LHCN-M2 (cell line): ENCODE measurements at places on chromosomes 2 and 18. TPM values are rescaled to one million over a fixed set of nuclear protein-coding genes. Genes with fewer than 3 reads are reported as not detected.

- no peak for DNase-seq
These were observed 180.7 kb downstream of the BABAM2 start for GRCh38 chr2:28071221-28071620.

GRCh38 chr18:33291539-33291938, 149.0 kb downstream of the CCDC178 start:
- DNase-seq, result no peak

- DNase-seq, result peak; percentile 29
These were observed 37.9 kb downstream of the GALNT1 start for GRCh38 chr18:35619464-35619863.

- no peak for DNase-seq
These were observed 511.2 kb downstream of the DCDC2C start for GRCh38 chr2:4214444-4215205.

- DNase-seq, result no peak
These were observed 38.3 kb upstream of the RALBP1 start for GRCh38 chr18:9437021-9437437.

Gene NAGK
- total RNA-seq, result 124 TPM in 2 replicates

DNA sequence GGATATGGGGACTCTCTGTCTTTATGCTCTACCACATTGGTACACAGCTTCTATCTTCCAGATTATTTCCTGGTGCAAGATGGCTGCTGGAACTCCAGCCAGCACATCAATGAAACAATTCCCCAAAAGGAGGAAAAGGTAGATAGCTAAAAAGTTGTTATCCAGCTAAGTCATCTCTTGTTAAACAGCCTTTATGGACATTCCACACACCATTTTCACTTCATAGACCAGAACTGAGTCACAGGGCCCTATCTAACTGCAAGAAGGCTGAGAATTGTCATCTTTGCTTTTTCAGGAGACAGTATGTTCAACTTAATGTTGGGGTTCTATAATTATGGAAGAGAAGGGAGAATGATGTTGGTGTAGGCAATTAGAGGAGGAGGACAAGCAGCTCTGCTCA, 133.3 kb upstream of the NOSTRIN start:
- DNase-seq, result no peak

DNA sequence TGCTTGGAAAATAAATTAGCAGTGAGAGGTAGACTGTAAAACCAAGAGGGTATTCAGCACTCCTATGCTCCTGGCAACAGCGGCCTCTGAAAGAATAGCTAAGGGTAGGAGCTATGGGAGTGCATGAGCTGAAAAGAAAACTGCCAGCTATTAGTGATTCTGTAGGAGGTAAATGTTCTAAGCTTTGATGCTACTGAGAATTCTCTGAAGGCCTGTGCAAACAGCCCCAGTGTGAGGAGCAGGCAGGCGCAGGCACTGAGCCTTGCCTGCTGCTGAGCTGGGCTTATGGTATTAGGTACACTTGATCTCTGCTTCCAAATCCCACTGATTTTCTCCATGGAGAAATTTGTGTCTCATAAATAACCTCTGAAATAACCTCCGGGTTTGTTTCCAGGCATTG, 86.7 kb downstream of the NYAP2 start:
- DNase-seq, result no peak

Gene EDAR
- not detected in 2 replicates for total RNA-seq

DNA sequence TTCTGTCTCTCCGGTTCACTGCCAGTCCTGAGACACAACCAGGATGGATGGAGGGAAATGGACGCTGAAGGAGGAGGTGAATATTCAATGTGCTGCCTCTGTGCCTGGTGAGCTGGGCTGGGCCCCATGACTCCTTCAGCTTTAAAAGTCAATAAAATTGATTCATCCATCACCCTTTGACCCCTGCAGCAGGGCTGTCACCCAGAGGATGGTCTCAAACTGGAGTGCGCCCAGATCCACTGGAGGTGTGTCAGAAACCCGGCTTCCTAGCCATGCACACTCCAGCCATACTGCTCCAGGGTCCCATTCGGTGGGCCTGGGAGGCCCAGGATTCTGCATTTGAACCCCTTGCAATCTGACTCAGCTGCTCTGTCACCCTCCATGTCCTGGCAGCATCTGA, 94.1 kb upstream of the BOD1L2 start:
- DNase-seq, result no peak

DNA sequence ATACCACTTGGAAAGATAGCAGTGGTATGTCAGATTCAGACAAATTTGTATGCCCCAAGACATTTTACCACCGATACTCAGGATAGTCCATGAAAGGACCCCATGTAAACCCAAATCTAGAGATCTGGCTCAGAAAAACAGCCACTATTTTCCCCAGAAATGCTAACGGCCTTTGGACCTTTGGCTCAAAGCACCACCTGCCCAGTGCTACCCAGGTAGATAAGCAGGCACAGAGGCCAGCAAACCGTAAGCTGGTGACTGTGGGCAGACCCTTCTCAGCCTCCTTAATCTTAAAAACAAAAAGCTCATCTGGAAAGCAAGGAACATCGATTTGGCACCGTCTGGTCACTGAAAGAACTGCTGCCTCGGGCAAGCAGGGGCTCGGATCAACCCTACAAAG, 61.4 kb upstream of the GREB1L start:
- no peak for DNase-seq

Gene ACADL
- not detected in 2 replicates for total RNA-seq

Gene COL3A1
- total RNA-seq, result 569 and 602 TPM in 2 replicates

GRCh38 chr2:128812183-128812940, 493.7 kb upstream of the HS6ST1 start:
- DNase-seq, result no peak

- DNase-seq, result no peak
These were observed 15.2 kb downstream of the EN1 start for GRCh38 chr2:118832071-118832790.

- peak; percentile 58 for DNase-seq
These were observed 7.8 kb upstream of the ETAA1 start for GRCh38 chr2:67389286-67389685.

- DNase-seq, result no peak
These were observed 53.0 kb upstream of the LGALSL start for GRCh38 chr2:64400733-64401528.

Gene AGXT
- total RNA-seq, result not detected in 2 replicates

Gene C2orf15
- total RNA-seq, result not detected in 2 replicates

- no peak for DNase-seq
These were observed 786.3 kb upstream of the FSHR start for GRCh38 chr2:49940626-49941025.

Gene KCNG3
- total RNA-seq, result not detected in 2 replicates

Gene CXCR1
- total RNA-seq, result not detected in 2 replicates

DNA sequence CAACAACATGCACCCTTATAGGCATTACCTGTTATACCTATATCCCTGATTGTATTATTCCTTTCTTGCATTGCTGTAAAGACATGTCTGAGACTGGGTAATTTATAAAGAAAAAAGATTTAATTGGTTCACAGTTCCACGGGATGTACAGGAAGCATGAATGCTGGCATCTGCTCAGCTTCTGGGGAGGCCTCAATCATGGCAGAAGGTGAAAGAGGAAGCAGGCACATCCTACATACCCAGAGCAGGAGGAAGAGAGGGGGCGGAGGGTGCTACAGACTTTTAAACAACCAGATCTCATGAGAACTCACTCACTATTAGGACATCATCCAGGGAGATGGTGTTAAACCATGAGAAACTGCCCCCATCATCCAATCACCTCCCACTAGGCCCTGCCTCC, 191.7 kb upstream of the SPHKAP start:
- DNase-seq, result no peak

Gene ZNF521
- 10.6 and 19.7 TPM in 2 replicates for total RNA-seq

Gene RTN4
- total RNA-seq, result 547 and 585 TPM in 2 replicates

Gene CDCA7
- total RNA-seq, result 14.1 and 16.3 TPM in 2 replicates

- no peak for DNase-seq
These were observed 22.2 kb downstream of the KCNG2 start for GRCh38 chr18:79819968-79820351.

DNA sequence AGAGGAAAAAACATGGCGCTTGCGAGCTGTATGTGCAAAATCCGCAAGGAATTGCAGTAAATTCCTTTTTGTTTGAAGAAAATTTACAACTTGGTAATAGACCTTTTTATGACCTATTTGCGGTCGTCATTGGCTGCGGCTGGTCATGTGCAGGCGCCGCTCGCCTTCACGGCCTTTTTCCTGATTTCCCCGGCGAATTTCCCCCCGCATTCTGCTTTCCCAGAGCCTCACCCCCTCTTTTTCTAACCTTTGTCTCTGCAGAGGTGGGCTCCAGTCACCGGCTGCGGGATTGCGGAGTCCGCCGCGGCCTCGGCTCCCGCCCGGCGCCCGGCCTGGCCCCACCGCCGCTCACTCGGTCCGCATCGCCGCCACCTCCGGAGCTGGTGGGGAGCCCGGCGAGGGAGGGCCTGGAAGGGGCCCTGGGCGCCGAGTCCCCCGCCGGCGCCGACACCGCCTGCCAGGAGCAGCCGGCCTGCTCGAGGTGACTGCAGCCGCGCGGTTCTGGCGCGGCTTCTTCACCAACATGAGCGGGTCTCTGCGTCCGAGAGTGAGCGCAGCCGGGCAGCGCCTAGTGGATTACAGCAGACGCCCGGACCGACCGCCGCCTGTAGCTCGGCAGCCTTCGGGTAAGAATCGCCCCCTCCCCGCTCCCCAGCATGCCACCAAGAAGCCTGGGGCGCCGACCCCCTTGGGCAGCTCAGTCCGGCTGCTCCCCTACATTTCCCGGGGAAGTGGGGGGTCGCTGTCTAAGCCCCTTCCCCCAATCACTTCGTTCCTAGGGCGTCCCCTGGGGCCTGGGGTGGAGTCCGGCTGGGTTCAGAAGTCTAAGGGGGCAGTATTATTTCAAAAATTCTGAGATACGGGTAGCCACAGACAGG, 7.1 kb downstream of the HOXD8 start:
- no peak for DNase-seq

- DNase-seq, result no peak
These were observed 419.6 kb downstream of the DLGAP1 start for GRCh38 chr18:4035521-4035920.

Gene KCNK3
- 0.32 TPM in 1 of 2 replicates, not detected in the other for total RNA-seq

Gene TUBA4B
- not detected in 2 replicates for total RNA-seq

DNA sequence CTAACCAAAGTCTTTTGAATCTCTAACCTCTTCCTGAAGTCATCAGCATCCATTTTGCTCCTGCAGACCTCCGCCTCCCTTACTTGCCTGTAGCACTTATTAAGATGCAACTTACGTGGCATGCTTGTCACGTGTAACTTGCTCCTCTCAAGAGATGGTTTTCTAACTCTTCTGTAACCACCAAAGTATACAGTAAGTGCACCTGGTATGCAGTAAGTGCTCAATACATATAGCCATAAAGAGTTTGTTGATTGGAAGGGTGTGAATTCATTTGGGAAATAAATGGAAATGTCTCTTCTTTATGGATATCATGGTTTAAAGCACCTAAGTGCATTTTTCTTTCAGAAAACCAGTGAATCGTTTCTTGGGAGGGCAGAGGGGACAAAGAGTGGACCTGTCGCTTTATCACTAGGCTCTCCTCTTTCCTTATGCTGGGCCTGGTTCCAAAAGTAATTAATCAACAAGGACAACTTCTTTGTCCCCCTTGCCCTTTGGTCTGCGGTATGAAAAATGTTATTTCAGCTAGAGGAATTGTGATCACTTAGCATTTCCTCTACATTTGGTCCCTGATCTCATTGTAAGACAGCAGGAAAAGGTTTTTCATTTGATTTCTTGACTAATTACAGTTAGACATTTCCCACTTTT, 370.0 kb upstream of the SPRED2 start:
- no peak for DNase-seq
